ENCODE measurements at places on chromosomes 4 and X. TPM values are rescaled to one million over a fixed set of nuclear protein-coding genes. Genes with fewer than 3 reads are reported as not detected.

Gene CDS1
- total RNA-seq = 0.33 TPM

Gene FATE1
- total RNA-seq = not detected

Gene C1GALT1C1
- total RNA-seq = 35.5 TPM

Gene CTAG2
- not detected for total RNA-seq

Gene SSX2
- total RNA-seq = not detected

Gene RHOXF1
- total RNA-seq = not detected

Gene S100P
- 176 TPM for total RNA-seq

Gene MMRN1
- 0.90 TPM for total RNA-seq

Gene VSIG1
- total RNA-seq = 5.0 TPM

Gene TCEAL9
- total RNA-seq = 0.50 TPM

Gene GAGE12G
- total RNA-seq = not detected
